ENCODE measurements at places on chromosomes 2 and 18.
A peak's percentile ranks its signal among the peaks of the same experiment; 100 is the strongest.

- DNase-seq, result no peak
These were observed 34.5 kb upstream of the TSPYL6 start for GRCh38 chr2:54290356-54291025.

GRCh38 chr2:98759827-98760625 lies 29.1 kb upstream of the MGAT4A start:
- no peak for DNase-seq

GRCh38 chr2:181142514-181142913 lies 162.1 kb downstream of the UBE2E3 start:
- DNase-seq, result no peak

- DNase-seq, result no peak
These were observed 5.9 kb upstream of the ELAC1 start for GRCh38 chr18:50961974-50962373.

- no peak for DNase-seq
These were observed 75.3 kb downstream of the INHBB start for GRCh38 chr2:120421126-120421829.

- peak; percentile 76 for DNase-seq
These were observed 3.2 kb downstream of the NRP2 start for GRCh38 chr2:205685314-205686055.

- DNase-seq, result no peak
These were observed 42.9 kb downstream of the FECH start for GRCh38 chr18:57543560-57543959.
